Muscle of leg (tissue), 16 donors: ENCODE measurements at places on chromosomes 13 and 19. TPM values are rescaled to one million over a fixed set of nuclear protein-coding genes. Genes with fewer than 3 reads are reported as not detected.

The ZNF667 gene
- 8.9 TPM for polyA plus RNA-seq

The LONP1 gene
- polyA plus RNA-seq = 53.2 TPM

The NOSIP gene
- 67.2 TPM for polyA plus RNA-seq

The WASF3 gene
- polyA plus RNA-seq = 12.5 TPM

The SLC6A16 gene
- 0.50 TPM for polyA plus RNA-seq

The DPF1 gene
- 4.8 TPM for polyA plus RNA-seq

The RAB20 gene
- 4.5 TPM for polyA plus RNA-seq

The CASP14 gene
- polyA plus RNA-seq = 0.12 TPM

The PSG7 gene
- polyA plus RNA-seq = not detected

The DBP gene
- polyA plus RNA-seq = 3.0 TPM

The WDR62 gene
- 3.5 TPM for polyA plus RNA-seq

The LPAR2 gene
- polyA plus RNA-seq = 3.0 TPM

The SLC25A41 gene
- polyA plus RNA-seq = 0.28 TPM

The ZNF708 gene
- 10.0 TPM for polyA plus RNA-seq

The FXYD3 gene
- 0.31 TPM for polyA plus RNA-seq
